ENCODE measurements at places on chromosomes 7 and 10.

DNA sequence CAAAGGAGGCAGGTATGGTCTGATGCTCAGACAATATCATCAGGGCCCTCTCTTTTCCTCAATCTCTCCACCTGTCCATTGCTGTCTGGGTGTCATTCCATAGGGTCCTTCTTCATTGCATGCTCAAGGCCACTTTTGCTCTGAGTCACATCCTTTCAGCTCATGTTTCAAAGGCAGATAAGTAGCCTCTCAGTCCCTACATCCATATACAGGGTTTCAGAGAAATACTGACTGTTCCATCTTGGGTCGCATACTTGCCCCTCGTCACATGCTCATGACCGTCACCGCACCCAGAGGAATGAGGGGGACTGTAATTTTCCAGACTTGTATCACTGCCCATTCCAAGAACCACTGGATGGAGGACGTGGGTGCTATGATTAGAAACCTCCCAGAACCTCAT is 93.4 kb downstream of the FAM107B start:
- DNase-seq, result no peak

DNA sequence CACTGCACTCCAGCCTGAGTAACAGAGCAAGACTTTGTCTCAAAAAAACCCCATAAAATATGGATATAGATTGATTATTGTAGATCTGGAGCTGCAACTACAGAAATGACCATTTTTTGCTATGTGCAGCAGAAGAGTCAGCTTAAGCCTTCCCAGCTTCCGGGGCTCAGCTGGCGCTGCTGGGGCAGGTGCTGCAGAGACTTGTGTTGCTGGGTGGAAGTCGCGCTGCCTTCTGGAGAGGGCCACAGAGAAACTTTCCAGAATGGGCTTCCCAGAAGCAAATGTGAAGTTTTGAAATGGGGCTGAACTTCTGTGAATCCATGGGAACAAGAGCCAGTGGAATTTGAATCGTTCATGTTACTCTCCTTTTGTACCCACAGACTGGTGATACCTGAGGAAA is 37.3 kb upstream of the RSBN1L start:
- DNase-seq, result no peak

DNA sequence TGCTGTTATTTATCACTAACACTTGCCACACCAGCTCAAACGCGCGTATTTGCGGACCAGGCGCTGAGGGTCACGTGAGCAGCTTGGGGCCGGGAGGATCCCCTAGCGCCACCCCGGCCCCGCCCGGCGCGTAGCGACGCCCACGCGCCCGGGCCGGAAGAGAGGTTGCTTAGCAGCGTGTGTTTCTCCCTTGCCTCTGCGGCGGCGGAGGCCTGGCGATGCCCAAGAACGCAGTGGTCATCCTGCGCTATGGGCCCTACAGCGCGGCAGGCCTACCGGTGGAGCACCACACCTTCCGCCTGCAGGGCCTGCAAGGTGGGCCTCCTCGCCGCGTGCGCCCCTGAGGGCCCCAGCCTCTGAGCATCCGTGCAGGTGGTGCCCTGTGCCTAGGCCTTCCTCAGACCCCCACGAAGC is at the start of gene C10orf53:
Gene C10orf53 (plus strand): TSS at position 172 of the 414 bp plus-strand sequence. CDS start 47 bp downstream, at position 219.
- no peak for DNase-seq

DNA sequence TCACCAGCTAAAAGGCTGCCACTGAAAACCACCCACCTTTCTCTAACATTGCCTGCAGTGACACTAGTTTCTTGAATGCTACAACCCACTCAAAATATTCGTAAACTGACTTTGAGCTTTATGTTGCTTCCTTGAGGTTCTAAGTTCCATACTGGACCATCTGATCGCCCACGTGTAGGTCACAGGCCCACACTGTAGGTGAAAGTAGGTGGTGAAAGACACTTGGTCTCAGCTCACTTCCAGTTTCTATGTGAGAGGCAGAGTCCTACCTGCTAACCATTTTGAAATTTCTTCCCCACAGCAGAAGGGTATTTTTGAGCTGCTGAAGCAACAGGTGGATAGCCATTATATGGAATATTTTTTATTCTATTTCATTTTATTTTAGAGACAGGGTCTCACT is 97.3 kb downstream of the MYO3A start:
- no peak for DNase-seq

- no peak for DNase-seq
Measured at GRCh38 chr10:31705136-31705535, 223.5 kb downstream of the ARHGAP12 start.

DNA sequence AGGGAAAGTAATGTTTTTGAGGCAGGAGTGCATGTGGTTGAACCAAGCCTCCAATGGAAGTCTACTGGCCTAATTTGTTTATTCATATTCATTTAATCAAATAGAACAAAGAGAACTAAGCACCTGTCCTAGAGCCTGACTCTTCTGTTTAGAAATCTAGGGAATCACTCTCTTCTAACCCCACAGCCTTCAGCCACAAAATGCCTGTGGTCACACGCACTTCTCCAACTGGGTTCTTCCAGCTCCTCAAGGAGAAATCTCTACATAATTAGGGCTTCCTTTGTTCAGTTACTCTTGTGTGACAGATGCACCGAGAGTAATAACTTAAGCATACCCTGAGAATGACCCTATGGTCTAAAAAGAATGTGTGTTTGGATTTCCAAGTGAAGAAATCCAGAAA is 133.7 kb upstream of the NAMPT start:
- DNase-seq, result no peak

DNA sequence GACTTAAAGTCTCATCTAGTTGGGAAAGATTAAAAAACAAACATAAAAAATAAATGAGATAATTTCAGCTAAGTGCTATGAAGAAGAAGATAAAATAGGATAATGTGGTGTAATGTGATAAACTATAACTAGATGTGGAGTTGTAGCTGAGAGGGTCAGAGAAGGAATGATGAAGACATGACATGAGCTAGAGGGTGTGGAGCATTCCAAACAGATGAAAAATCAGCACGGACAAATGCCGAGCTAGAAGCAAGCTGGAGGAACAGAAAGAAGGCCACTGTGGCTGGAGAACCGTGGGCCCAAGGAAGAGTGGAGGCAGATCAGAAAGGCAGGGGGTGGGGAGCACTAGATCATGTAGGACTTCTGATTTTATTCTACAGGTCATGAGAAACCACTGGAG is 70.6 kb downstream of the CDK6 start:
- DNase-seq, result no peak

DNA sequence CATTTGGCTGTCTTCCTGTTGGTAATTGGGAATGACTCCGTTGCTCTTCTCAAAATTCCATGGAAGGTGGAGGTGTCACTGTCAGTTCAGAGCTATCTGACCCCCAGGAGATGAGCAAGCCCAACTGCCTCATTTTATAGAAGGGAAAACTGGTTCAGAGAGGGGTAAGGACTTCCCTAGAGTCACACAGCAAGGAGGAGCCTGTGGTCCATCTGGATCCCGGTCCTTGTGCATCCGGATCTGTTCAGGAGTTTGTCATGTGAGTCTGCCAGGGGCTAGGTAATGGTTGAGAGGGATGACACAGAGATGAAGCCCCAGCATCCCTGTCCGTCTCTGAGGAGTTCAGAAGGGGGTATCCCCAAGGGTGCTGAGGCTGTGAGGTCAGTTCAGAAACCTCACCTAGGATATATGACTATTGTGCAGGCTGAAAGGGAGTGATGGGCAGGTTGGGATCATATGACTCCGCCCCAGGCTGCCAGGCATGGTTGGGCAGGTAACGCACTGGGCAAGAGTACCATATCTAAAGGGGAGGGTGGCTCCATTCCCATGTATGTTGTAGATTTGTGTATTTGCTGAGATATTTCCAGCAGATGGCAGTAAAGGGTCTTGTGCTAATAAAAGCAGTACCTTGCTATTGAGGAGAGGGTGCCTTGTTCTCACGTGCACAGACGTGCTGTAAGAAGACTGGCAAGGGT is 16.0 kb upstream of the SLC29A3 start:
- no peak for DNase-seq

DNA sequence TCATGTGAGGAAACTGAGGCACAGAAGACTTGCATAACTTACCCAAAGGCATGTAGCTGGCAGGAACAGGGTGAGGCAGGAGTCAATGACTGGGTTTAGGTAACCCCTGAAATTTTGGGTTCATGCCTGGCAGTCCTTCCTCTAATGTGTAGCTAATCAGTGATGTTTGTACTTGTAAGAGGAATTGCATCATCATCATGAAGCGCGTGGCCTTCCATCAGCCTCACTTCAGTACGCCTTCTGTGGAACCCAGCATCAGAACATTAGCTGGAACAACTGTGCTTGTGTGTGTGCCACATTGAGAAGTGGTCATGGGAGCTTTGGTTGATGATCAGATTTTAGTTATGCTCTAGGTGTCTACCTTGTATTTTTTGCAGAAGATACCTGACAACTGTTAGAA is 18.2 kb upstream of the STMP1 start:
- no peak for DNase-seq

- DNase-seq, result no peak
Measured at GRCh38 chr10:101227429-101228152, 1.7 kb downstream of the LBX1 start.
